ENCODE measurements at places on chromosomes 11 and 22.

GRCh38 chr11:27507557-27508322 lies 1.2 kb upstream of the LIN7C start:
- no peak for DNase-seq

- no peak for DNase-seq
These were observed 421.8 kb upstream of the ANO5 start for GRCh38 chr11:21771097-21771496.

DNA sequence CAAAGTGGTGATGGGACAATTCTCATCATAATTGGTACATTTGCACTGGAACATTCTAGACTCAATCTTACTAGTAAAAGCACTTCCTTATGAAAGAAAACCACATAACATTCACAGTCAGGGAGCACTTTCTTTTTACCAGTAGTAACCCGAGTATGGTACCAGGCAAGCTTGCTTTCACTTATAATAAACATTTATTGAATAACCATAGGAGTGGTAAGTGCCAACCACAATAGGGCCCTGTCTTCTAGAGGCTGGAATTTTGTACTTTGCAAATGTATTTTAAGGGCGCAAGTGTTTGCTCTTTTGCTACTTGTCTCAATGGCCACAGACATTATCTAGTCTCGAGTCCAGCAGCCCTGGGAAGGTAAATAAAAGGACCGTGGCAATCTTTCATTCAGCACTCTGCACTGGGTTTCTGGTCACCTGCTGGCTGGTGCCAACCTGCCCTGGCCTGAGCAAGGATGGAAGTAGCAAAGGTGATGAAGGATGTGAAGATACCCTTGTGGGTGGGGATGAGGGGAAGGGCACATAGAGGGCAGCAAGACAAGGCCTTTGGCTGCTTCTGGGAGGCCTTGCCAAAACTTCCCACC lies 24.2 kb downstream of the C22orf31 start:
- no peak for DNase-seq

GRCh38 chr22:20001082-20001638 lies 15.5 kb downstream of the ARVCF start:
- no peak for DNase-seq

- no peak for DNase-seq
These were observed 32.1 kb downstream of the ARFGAP2 start for GRCh38 chr11:47144541-47144940.

- no peak for DNase-seq
These were observed 494.9 kb upstream of the ARHGAP42 start for GRCh38 chr11:100192181-100192580.

- DNase-seq, result no peak
These were observed 28.7 kb downstream of the GGTLC2 start for GRCh38 chr22:22673099-22673498.

GRCh38 chr11:36398231-36398953 lies 102.3 kb downstream of the PRR5L start:
- DNase-seq, result no peak

GRCh38 chr11:130585545-130585944 lies 137.1 kb downstream of the ADAMTS15 start:
- DNase-seq, result no peak

- DNase-seq, result no peak
These were observed 50.6 kb downstream of the LGR4 start for GRCh38 chr11:27421819-27422494.

GRCh38 chr11:3160252-3161031 lies 4.7 kb downstream of the OSBPL5 start:
- DNase-seq, result peak; percentile 11

GRCh38 chr11:27909386-27909785 lies 198.6 kb downstream of the KIF18A start:
- DNase-seq, result no peak

DNA sequence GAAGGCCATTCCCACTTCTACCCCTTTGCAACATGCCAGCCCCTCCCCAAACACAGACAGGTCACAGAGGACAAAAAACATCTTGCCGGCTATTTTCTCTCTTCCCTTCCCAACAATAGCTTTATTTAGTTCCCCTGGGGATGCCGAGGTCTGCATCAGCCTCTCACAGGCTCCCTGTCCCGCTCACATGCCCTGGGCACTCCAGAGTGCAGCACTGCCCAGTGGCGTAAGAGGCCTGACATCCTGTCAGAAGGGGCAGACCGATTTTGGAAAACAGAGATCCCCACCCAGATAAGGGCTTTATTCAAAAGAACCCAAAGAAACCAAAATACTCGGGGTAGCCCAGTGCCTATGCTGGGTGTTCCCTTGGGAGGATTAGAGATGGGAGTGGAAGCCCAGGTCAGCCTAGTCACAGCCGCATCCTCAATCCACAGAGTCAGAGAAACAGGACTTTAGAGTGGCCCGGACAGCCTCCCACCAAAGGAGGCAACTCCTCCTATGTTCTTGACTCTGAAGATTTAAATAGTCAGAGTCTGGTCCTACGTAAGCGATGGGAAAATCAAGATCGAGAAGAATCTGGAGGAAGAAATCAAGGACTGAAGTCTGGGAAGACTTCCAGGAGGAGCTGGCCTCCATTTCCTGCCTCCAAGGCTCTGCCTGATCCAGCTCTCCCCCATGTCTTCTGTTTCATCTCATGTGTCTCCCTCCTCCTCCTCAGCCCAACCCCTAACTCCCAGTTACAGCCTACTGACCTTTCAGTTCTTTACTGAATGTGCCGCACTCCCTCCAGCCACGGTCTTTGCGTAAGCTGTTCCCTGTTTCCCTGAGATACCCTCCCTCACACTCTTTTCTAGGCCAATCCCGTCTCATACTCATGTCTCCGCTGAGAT lies 129.3 kb downstream of the FBXO7 start:
- no peak for DNase-seq

Measured in activated CD4-positive, alpha-beta T cell treated with anti-CD3 and anti-CD28 coated beads, Interleukin-2, Interleukin-4, amounts not matched to agents 100 ng/mL and 50 ng/mL, durations not matched to agents 16 hours and 8 hours (primary cell).